Stimulated activated CD8-positive, alpha-beta memory T cell treated with anti-CD3 and anti-CD28 coated beads, Interleukin-4, amount 100 ng/mL, for 1 hour (primary cell): ENCODE measurements at places on chromosomes 16 and 17.

DNA sequence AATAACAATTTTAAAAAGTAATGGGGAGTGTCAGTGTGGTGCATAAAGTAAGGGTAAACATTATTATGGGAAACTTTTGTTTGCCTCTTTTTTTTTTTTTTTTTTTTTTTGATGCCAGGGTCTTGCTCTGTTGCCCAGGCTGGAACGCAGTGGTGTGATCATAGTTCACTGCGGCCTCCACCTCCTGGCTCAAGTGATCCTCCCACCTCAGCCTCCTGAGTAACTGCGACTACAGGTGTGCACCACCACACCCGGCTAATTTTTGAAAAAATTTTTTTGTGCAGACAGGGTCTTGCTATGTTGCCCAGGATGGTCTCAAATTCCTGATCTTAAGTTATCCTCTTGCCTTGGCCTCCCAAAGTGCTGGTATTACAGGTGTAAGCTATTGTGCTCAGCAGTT lies 10.7 kb downstream of the TAOK1 start:
- DNase-seq = no peak

DNA sequence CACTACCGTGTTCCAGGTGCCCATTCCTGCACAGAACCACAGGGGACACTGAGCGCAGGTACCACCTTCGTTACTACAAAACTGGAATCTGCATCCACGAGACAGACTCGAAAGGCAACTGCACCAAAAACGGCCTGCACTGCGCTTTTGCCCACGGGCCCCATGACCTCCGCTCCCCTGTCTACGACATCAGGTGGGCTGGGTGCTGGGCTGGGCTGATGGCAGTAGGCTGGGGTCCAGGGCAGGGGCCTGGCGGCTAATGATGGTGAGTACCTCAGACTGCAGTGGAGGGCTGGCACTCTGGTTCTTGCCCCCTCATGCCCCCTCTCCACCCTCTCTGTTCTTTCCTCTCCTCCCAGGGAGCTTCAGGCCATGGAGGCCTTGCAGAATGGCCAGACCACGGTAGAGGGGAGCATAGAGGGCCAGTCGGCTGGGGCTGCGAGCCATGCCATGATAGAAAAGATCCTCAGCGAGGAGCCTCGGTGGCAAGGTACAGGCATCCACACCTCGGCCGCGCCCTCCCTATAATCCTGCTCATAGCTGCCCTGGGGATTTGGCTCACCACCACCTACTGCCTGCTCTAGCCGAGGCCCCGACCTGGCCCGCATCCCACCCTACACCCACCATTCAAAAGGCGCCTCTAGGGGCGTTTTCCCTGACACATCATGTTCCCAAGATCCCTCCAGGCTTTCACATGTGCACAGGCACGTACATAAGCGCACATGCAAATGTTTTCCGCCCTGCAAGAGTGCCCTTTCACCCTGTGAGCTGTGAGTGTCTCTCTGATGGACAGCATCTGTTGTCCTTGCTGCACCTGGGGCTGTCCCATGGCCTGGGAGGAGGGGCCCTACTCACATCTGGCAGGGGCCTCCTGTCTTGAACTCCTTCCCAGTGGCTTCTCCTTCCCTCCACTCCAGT lies 27.7 kb downstream of the UNK start:
- DNase-seq = no peak

- DNase-seq = no peak
Observed at GRCh38 chr17:38731526-38732294, 1.6 kb downstream of the CISD3 start.

GRCh38 chr16:4114257-4115208 lies 1.7 kb downstream of the ADCY9 start:
- DNase-seq = no peak

DNA sequence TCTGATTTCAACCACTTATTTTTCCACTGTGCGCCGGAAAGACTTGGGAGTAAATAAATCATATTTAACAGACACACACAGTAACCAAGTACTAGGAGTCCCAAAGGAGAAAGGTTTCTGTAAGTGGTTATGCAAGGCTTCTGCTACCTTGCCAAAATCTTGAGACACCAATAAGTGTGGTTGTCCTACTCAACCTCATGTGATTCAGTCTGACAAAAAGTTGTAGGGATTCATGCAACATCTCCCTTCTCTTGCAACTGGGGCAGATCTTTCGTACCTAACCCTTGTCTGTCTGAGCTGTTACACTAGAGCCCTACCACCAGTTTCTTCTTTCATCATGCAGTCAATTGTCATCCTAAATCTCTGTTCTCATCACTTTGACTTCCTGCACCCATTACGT lies 69.9 kb upstream of the NUDT7 start:
- DNase-seq = no peak

DNA sequence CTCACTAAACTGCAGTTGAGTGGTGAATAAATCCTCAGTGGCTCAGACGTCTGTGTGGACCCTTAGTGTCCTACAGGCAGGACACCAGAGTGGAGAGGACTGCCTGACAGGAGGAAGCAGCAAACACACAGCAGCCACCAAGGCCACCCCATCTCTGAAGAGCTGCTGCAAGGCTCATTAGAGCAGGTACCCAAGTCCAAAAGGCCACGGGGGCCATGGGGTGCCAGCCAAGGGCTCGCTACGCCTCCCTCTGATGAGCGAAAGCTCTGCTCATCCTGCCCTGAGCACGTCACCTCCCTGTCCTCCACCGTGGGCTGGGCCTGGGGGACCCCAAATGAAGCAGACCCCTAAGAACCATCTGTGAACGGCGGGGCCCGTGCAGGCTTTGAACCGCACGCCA lies 70.1 kb upstream of the DOC2B start:
- no peak for DNase-seq

GRCh38 chr16:57884655-57885133 lies 82.4 kb upstream of the KIFC3 start:
- no peak for DNase-seq

- no peak for DNase-seq
Observed at GRCh38 chr16:5580772-5581171, 483.2 kb upstream of the EEF2KMT start.

DNA sequence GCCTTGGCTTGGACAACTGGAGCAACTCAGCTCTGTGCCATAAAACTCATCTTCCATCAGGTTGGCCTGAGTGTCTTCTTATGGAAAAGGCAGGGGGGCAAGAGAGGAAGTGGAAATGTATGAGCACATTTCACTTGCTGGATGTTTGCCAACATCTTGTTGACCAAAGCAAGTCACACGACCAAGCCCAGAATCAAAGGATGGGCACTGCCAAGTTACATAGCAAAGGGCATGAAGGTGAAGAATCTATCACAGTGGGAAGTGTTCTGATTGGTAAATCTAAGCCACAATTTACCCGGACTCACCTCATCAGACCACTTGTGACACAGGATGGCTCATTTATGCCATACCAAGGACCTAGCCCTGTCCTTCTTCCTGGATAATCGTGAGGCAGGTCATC lies 310.5 kb upstream of the IRX5 start:
- DNase-seq = no peak

GRCh38 chr16:84014570-84015327 lies 27.8 kb downstream of the SLC38A8 start:
- no peak for DNase-seq

- DNase-seq = no peak
Observed at GRCh38 chr16:30003670-30004423, 7.0 kb downstream of the DOC2A start.

DNA sequence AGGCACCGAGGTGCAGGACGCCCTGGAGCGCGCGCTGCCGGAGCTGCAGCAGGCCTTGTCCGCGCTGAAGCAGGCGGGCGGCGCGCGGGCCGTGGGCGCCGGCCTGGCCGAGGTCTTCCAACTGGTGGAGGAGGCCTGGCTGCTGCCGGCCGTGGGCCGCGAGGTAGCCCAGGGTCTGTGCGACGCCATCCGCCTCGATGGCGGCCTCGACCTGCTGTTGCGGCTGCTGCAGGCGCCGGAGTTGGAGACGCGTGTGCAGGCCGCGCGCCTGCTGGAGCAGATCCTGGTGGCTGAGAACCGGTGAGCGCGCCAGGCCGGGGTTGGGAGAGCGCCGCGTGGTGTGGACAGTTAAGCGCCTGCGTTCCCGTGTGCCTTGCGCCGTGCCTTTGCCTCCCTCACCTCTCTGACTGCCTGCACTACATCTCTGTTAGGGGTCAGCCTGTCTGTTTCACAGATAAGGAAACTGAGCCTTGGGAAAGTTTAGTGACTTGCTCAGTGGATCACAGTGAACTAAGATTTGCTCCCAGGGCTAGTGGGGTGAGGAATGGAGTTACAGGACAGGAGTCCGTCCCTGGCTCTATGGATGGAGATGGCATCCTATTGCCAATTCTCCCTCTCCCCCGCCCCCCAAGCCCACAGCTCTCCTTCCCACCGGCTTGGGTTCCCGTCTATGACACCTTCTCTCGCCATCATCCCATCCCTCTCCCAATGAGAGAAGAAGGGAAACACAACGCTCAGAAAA lies 880 bp downstream of the SARM1 start:
- DNase-seq = no peak

GRCh38 chr17:9074131-9074530 lies 52.8 kb downstream of the NTN1 start:
- DNase-seq = no peak

- DNase-seq = no peak
Observed at GRCh38 chr17:65374966-65375365, 186.5 kb downstream of the AXIN2 start.

- DNase-seq = no peak
Observed at GRCh38 chr16:65202461-65202860, 80.6 kb upstream of the CDH11 start.

DNA sequence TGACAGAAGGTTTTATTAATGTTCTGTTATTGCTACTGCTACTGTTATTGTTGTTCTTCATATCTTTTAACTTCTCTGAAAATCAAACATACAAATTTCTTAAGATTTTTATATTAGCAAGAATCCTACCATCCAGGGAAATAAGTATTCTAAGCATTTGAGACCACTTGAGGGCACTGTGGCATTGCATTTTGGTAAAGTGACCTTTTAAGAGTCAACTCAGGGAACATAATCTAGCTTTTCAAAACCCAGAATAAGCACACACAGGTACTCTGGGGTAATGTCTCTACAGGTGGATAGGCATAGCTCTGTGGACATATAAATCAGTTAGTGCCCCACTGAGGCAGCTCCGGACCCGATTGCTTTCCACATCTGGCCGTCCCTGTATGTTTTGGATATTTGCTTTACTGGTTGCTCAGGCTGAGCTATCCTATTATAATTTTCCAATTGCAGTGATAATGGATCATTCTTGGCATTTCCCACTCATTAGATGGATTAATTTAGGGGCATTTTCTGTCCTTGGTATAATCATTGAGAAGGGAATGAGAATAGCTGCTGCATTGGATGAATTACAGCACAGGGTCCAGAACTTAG lies 1425.1 kb upstream of the CDH8 start:
- DNase-seq = no peak

DNA sequence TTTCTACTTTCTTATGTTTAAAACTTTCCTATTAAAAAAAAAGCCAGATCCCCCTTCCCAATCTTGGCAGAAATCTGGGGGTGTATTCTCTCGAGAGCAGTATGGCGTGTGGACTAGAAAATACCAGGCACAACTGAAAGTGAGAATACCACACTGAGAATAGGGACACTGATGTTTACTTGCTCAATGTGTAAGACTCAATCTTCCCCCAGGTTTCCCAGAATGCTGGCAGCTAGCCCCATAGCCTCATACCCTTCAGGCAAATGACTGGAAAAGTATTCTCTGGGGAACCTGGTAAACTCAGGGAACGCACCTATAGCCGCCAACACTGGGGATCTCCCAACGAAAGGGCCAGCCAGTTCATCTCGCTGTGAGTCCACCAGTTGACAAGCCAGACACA lies 15.3 kb downstream of the ZZEF1 start:
- DNase-seq = no peak

GRCh38 chr17:80396157-80397033 lies 18.6 kb upstream of the ENDOV start:
- no peak for DNase-seq

GRCh38 chr17:76420356-76421043 lies 32.5 kb downstream of the UBE2O start:
- no peak for DNase-seq

DNA sequence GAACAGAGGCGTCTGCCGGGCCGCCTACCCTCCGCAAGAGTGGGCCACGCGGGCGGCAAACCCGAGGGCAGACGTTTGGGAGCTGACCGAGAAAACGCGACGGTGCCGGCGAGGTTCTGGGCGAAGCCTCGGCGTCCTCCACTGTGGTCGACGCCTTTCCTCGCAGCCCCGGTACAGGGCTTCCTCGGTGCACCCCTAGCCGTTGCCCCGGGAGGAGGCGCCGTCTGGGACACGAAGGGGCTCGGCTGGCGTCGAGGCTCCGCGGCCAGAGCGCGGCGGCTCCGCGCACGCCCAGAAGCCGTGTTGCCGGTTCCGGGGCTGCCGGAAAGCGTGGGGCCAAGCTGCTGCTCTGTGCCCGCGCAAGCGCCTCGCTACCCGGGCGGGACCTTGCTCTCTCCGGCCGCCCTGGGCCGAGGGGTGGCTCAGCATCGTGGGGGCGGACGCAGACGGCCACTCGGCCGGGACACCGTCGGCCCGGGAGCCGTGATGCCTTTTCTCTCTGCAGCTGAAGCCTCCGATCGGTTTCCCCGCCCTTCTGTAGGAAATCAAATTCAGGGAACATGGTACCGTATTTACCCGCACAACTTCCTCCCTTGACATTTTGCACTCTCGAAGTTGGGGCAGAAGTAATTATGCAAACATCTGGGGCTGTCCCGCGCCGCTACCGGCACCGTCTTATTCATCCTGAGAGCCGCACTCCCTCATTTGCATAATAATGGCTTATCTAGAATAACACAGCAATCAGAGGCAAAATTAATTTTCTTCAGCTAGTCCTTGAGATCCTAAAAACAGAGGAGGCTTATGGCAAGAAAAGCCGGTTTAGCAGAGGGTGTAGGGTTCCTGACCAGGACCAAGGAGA lies 7.3 kb upstream of the CBX8 start:
- DNase-seq = no peak

DNA sequence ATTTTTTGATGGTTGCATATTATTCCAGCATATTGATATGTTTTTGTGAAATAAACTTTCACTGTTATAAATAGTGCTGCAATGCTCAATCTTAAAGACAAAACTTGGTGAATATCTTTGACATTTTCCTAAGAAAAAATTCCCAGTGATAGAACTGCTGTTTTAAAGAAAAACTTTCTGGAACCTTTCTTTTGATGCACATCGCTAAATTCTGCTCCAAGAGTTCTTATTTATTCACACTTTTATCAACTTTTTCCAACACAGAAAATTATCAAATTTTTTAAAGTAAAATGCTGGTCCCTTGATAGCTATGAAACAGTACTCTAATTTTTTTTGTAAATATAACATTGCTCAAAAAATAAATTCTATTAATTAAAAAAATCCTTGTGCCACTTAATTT lies 196.6 kb downstream of the HS3ST3A1 start:
- DNase-seq = no peak

GRCh38 chr17:75084039-75084660 lies 3.6 kb upstream of the SLC16A5 start:
- no peak for DNase-seq

DNA sequence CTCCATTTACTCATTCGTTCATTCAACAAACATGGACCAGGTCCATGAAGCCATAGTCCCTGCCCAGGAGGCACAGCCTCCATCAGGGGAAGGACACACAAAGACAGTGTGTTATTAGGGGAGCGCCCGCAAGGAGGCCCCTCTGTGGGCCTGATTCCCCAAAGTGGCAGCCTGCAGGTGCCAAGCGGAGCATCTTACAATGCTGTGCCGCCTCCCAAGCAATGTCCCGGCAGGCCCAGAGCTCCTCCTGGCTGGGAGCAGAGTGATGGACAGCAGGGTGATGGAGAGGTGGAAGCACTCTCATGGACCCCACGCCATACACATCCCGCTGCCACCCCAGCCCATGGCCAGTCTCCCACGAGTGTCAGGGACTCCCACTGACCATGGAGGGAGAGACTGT lies 25.8 kb downstream of the TRPV1 start:
- no peak for DNase-seq

- no peak for DNase-seq
Observed at GRCh38 chr17:68033636-68034451, 1.7 kb upstream of the KPNA2 start.
